ENCODE measurements at places on chromosomes 3 and 15.

DNA sequence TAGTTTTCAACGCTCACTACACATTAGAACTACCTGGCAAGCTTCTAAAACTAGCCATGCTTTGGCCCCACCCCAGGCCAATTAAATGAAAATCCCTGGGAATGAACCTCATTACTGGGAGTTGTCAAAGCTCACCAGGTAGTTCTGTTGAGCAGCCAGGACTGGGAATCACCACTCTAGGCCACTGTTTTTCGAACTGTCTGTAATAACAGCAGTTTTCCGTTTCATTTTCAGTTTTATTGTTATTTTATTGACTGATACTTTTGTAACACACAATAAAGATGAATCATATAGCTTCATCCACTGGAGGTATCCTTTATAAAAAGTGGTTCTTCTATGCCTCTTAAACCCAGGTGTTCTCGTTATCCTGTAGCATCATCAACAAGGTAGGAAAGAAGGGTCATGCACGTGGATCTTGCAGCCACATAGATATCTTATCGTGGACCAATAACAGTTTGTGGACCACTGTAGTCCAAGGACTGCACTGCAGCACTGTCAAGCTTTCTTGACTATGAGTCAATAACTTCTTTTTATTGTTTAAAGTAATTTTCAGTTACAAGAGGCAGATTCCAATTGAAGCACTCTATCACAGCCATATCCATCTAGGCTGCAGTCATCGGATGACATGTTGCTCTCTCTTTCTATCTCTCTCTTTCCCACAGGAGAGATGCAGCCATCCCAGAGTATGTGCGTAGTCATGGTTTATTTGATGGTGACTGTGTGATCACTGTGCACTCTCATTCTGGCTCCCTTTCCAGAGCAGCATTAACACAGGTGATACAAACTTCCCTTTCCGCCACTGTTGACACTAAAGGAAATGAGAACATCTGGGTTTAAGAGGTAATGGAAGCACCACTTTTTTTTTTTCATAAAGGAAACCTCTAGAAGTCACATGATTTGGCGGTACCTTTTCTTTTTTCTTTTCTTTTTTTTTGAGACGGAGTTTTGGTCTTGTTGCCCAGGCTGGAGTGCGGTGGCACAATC lies 39.0 kb upstream of the BLM start:
- DNase-seq = no peak

DNA sequence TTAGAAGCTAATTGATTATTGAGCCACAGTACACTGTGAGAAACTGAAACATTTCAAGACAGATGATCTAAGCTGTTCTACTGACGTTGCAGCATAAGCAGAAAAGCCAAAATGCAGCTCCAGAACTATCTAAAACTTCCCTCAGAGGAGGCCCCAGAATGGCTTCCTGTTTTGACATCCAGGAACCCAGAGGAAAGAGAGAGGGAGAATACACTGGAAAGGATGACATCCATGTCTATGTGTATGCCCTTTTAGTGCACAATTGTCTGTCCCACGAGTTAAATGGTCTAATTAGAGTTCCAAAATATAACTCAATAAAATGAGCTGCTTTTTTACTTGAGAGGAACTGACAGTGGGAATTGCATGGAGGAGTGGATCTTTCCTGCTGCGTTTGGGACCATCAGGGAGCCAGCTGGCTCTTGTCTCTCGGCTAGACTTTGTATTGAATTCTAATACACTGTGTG lies 688.1 kb downstream of the ZNF385D start:
- no peak for DNase-seq

DNA sequence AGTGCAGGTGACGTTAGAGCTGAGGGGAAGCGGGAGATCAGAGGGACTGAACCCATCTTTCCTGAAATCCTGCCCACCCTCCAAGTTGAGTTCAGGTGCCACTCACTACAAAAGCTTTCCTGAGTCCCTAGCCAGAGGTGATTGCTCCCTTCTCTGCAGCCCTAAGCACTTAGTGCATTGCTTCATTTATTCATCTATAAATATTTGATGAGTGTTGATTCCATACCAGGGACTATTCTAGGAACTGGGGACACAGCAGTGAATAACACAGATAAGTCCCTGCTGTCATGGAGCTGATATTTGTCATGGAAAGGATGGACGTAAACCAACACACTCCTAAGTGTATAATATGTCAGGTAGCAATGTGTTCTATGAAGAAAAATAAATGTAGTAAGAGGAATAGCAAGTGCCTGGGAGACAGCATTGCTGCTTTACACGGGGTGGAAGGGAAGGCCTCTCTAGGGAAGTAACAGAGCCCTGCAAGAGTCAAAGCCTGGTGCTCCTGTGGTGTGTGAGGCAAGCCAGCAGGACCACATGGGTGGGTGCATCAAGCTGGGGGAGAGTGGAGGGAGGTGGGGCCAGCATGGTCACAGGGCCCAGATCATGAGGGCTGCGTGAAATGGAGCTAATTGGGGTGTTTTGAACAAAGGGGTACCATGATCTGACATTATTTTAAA lies 18.6 kb downstream of the ALPK3 start:
- no peak for DNase-seq

DNA sequence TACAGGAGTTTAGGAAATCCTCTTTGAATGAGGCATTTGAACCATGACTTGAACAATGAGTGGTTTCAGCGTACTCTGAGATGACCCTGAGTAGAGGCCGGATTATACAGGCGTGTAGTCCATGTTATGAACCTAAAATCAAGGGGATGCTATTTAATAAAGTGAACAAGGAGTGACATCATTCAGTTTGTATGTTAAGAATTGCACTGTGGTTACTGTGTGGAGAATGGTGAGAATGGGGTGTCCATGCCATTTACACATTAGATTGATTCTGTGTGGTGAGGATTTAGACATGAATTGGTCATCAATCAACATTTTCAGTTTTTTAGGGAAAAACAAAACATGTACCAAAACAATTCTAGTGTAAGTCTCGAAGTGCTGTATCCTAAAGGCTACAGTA lies 65.8 kb downstream of the TPRG1 start:
- no peak for DNase-seq
